Thyroid gland (tissue), 4 donors: ENCODE measurements at places on chromosomes 2 and 18. TPM values are rescaled to one million over a fixed set of nuclear protein-coding genes. Genes with fewer than 3 reads are reported as not detected.

- DNase-seq: no peak
- no peak overlapping the region for H3K4me3 ChIP-seq
- no peak overlapping the region for H3K27ac ChIP-seq
- H3K4me1 ChIP-seq: no peaks in the 10 kb centered on the region
- H3K36me3 ChIP-seq: no peaks in the 10 kb centered on the region
- no peaks in the 10 kb centered on the region for H3K27me3 ChIP-seq
Observed at GRCh38 chr2:168939918-168940317, 38.8 kb downstream of the G6PC2 start.

DNA sequence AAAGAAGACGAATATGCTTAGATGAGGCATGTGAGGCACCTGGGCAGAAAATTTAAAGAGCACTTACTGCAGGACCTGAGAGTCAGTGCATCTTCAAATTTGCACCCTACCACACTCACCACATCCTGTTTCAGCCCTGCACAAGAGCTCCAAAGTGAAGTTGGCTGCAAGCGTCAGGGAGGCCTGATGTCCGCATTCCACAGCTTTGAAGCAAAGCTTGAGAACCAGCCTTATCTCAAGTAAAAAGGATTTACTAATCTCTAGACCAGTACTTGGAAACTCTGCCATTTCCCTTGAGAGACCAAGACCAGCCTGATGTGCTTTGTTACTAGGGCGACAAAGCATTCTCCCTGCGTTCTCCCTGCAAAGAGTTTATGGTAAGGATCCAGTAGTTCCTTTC is 3.4 kb upstream of the ASNSD1 start:
- no peak for DNase-seq
- H3K27me3 ChIP-seq: no peaks in the 10 kb centered on the region
- no peak overlapping the region for H3K4me3 ChIP-seq
- H3K27ac ChIP-seq: no peak overlapping the region

DNA sequence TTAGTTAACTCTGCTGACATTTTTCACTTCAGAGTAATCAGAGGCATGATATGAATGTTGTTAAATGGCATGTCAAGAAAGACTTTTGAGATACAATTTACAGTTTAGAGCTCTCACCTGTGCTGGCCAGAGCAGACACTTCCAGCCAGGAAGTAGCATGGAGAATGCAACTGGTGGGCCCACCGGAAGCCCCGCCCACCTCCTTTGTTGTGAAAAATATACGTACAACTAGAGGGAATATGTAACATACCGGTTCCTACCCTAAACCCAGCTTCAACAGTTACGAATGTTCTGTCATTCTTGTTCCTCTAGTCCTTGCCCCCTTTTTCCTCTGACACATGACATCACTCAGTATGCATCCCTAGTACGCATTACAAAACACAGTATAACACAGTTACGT is 70.2 kb upstream of the ITM2C start:
- no peaks in the 10 kb centered on the region for H3K36me3 ChIP-seq
- H3K4me3 ChIP-seq: no peak overlapping the region
- H3K27ac ChIP-seq: peak overlapping the region; percentile 42
- no peaks in the 10 kb centered on the region for H3K4me1 ChIP-seq
- H3K27me3 ChIP-seq: no peaks in the 10 kb centered on the region

GRCh38 chr2:41199334-41199733 is 747.4 kb upstream of the SLC8A1 start:
- H3K27me3 ChIP-seq: no peaks in the 10 kb centered on the region
- H3K4me3 ChIP-seq: no peak overlapping the region
- no peaks in the 10 kb centered on the region for H3K4me1 ChIP-seq
- H3K36me3 ChIP-seq: no peaks in the 10 kb centered on the region
- DNase-seq: no peak

DNA sequence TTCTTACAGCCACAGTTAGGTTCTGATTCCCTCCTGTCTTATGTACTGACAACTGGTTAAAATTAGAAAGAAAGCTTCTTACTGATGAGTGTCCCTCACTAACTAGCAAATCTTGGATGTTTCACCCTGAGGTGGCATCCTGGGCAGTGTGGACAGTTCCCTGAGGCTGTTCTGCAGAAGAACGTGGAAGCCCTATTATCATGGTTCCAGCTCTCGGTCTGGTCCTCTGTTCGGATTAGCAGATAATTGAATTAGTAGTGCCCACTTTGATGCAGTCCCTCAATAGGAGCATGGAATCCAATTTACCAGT is 381.7 kb upstream of the NT5C1B start:
- no peak for DNase-seq
- H3K4me3 ChIP-seq: no peak overlapping the region
- H3K27ac ChIP-seq: no peak overlapping the region
- H3K4me1 ChIP-seq: peaks cover under 1% of the 10 kb centered on the region
- no peaks in the 10 kb centered on the region for H3K36me3 ChIP-seq

DNA sequence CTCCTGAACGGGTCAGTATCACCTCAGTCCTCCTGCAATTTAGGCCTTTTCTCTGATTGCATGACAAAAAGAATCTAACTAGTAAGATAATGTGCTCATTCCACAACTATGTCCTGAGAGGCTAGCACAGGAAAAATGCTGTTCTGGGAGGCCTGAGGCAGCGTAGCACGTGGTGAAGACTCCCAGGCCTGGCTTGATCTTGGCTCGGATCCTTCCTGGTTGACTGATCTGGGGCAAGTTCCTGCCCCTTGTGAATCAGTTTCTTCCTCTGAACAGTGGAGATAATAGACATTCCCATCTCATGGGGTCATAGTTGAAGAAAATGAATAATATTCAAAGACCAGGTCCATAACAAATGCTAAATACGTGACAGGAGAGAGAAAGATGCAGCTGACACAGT is 12.3 kb downstream of the FBLN7 start:
- DNase-seq: no peak
- no peaks in the 10 kb centered on the region for H3K4me1 ChIP-seq
- H3K4me3 ChIP-seq: no peak overlapping the region
- no peaks in the 10 kb centered on the region for H3K27me3 ChIP-seq
- H3K27ac ChIP-seq: peak overlapping the region; percentile 38

DNA sequence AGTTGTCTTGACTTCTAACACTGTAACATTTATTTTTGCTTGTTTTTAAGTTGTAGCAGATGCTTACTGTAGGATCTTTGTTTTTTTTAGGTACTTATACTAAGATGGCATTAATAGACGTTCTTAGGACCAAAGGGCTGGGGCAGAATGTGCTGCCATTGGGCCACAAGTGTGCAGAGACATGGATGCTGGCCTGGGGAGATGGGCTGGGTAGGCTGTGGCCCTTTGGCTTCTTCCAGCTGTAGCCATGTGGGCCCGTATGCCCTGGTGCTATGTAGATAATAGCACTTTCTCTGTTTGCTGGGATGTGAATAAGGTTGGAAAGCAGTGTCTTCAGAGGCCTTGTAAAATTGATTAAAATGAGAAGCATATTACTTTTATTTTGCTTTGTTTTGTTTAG is 18.8 kb downstream of the RAB31 start:
- no peaks in the 10 kb centered on the region for H3K27me3 ChIP-seq
- H3K4me1 ChIP-seq: no peaks in the 10 kb centered on the region
- no peak overlapping the region for H3K27ac ChIP-seq
- no peaks in the 10 kb centered on the region for H3K36me3 ChIP-seq
- DNase-seq: no peak
- no peak overlapping the region for H3K4me3 ChIP-seq

DNA sequence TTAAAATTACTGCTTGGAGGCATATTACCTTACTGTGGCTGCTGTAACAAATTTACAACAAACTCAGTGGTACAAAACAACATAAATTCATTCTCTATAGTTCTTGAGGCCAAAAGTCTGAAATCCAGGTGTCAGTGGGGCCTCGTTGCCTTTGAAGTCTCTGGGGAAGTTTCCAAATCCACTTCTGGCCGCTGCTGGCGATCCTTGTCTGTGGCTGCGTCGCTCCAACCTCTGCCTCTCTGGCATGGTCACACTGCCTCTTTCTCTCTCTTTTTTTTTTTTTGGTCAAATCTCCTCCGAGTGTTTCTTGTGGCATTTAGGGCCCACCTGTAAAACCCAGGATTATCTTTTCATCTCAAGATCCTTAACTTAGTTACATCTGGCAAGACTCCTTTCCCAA is 182.8 kb downstream of the ST6GAL2 start:
- H3K27ac ChIP-seq: no peak overlapping the region
- H3K4me1 ChIP-seq: peaks cover 15% of the 10 kb centered on the region
- DNase-seq: peak; percentile 70
- no peak overlapping the region for H3K4me3 ChIP-seq
- no peaks in the 10 kb centered on the region for H3K27me3 ChIP-seq
- no peaks in the 10 kb centered on the region for H3K36me3 ChIP-seq

- peak; percentile 16 for DNase-seq
- no peak overlapping the region for H3K4me3 ChIP-seq
- no peaks in the 10 kb centered on the region for H3K4me1 ChIP-seq
- H3K36me3 ChIP-seq: peaks cover 9% of the 10 kb centered on the region
Observed at GRCh38 chr2:239143858-239144712, 256.7 kb downstream of the HDAC4 start.

DNA sequence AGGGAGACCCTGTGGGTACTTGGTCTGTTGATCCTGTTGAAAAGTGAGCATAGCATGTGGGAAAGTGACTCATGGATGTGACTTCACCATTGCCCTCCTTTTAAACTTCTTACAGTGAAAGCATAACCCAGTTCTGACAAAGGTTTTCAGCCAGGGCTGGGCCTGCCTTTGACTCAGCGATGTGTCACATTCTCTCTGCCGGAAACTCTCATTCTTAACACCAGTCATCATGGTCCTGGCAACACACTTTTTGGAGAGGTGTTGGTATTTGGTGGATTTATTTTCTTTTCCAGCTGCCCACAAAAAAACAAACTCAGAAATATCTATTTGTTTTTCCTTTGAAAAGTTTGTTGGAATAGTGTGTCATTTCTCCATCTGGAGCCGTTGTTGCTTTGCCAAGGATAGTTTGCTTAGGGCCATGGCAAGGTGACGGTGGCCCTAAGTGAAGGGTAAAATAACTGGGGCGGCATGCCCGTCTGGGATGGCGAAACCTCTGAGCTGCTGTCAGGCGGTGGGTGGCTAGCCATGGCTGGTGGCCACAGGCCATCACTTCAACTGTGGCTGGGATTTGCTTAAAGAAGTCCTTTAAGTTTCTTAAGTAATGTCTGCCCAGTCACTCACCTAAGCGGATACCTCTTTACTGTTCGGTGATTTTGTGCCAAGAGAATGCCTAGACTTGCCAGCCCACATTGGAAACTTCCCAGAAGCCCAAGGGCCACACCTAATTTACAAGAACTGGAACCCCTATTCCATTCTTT is 123.3 kb downstream of the LTBP1 start:
- H3K27ac ChIP-seq: no peak overlapping the region
- H3K4me3 ChIP-seq: no peak overlapping the region
- no peaks in the 10 kb centered on the region for H3K36me3 ChIP-seq
- DNase-seq: no peak

- H3K4me1 ChIP-seq: no peaks in the 10 kb centered on the region
- no peaks in the 10 kb centered on the region for H3K36me3 ChIP-seq
- H3K27me3 ChIP-seq: no peaks in the 10 kb centered on the region
- H3K27ac ChIP-seq: no peak overlapping the region
- no peak overlapping the region for H3K4me3 ChIP-seq
Observed at GRCh38 chr2:179410552-179411356, 146.1 kb upstream of the SESTD1 start.

DNA sequence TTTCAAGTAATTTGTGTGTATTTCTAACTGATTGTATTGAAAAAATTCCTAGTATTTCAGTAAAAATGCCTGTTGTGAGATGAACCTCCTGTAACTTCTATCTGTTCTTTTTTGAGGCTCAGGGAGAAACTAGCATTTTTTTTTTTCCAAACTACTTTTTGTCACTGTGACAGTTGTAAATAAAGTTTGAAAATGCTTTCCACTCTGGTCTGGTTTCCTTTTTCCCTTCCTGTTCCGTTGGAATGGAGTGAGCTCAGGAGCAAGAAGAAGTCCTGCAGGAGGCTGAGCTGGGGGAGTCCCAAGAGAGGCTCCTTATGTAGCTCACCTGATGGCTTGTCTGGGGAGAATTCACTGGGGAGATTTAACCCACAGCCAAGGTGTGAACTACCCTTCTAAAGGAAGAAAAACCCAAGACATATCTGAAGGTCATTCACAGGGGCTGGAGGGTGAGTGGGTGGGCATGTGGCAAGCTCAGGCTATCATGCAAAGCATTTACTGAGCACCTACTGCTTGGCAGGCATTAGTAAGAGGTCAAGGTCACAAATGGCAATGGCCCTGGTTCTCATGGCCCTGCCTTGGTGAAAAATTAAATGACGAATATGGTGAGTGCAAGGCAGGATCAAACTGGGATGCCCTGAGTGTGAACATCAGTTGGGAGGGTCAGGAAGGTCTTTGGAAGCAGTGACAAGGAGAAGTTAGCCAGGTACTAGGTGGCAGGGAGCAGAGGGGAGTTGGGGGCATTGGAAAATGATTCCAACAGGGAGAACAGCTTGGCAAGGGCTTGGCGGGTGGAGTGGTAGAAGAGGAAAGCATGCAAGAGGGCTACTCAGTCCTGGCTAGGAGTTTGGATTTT is 28.7 kb downstream of the LBH start:
- H3K4me1 ChIP-seq: peaks cover 16% of the 10 kb centered on the region
- H3K27ac ChIP-seq: no peak overlapping the region
- H3K36me3 ChIP-seq: peaks cover 26% of the 10 kb centered on the region

DNA sequence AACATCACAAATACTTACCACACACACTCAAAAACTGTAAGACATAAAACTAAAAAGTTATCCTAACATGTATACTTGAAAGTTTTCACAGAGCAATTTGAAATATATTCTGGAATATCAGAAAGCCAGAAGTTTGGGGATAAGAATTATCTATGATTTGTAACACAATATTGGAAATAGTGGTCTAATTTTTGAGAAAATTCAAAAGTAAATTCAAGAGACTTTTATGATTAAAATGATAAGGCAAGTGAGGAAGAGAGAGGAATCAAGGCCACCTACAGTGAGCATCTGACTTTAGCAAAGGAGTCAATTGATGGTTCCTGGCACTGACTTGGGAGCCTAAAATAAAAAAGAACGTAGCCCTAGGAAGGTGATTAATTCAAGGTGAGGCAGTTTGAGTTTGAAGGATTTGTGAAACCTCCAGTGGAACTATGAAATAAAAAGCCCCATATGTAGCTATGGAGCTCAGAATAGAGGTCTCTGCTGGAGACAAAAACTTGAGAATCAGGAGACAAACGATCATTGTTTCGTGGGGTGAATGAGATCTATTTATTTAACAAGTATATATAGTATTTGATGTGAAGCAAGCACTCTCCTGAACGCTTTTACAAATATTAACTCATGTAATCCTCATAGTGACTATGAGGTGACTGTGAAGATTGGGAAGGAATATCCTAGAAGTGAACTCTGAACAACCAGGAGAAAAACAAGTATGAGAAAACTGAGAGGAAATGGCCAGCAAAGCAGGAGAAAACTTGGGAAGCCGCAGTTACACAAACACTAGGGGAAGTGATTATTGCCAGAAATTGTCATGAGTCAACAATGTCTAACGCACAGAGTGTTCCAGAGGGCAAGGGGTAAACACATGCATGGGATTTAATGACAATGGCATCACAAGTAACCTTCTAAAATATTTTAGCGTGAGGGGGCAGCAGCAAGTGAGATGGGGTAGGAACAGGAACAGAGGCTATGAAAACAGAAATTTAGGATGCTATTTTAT is 12.8 kb downstream of the TFPI start:
- no peak overlapping the region for H3K4me3 ChIP-seq
- peaks cover 3% of the 10 kb centered on the region for H3K4me1 ChIP-seq
- DNase-seq: no peak
- H3K36me3 ChIP-seq: no peaks in the 10 kb centered on the region
- peak overlapping the region; percentile 85 for H3K27ac ChIP-seq

Gene FKBP1B
- total RNA-seq: 5.8 TPM

Gene CTLA4
- not detected for total RNA-seq

Gene KIAA2012
- not detected for total RNA-seq

Gene KIF5C
- 2.3 TPM for total RNA-seq

Gene UGT1A7
- total RNA-seq: not detected

Gene DUSP2
- total RNA-seq: 8.4 TPM

Gene TEX51
- total RNA-seq: not detected

Gene COL5A2
- total RNA-seq: 16.3 TPM
